ENCODE measurements at places on chromosomes 1 and 21. TPM values are rescaled to one million over a fixed set of nuclear protein-coding genes. Genes with fewer than 3 reads are reported as not detected.

- DNase-seq, result no peak
These were observed 139.4 kb downstream of the RUNX1 start for GRCh38 chr21:34909492-34910292.

DNA sequence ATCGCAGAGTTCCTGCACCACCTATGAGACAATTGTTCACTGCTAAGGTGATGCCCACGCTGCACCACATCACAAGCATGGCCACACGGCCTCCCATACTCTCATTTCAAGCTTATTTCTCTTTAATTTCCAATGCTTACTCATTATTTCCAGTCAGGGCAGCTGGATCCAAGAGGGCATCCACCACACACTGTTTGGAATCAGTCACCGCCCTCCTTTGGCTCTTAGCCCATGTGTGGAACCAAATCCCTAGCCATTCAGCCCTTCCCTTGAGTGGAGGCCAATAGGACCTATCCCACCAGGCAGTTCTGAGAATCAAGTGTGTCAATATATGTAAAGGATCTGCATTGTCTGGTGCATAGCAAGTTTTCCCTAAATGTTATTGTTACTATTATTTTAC is 26.3 kb upstream of the PALMD start:
- DNase-seq, result no peak

- DNase-seq, result no peak
These were observed 45.7 kb downstream of the PTGFR start for GRCh38 chr1:78536427-78536826.

Gene F13B
- total RNA-seq, result not detected

- peak; percentile 61 for DNase-seq
These were observed 470.0 kb upstream of the VAMP3 start for GRCh38 chr1:7300893-7301663.

Gene GJA9
- total RNA-seq, result not detected

GRCh38 chr1:206814716-206815341 is 42.5 kb upstream of the IL10 start:
- DNase-seq, result no peak

DNA sequence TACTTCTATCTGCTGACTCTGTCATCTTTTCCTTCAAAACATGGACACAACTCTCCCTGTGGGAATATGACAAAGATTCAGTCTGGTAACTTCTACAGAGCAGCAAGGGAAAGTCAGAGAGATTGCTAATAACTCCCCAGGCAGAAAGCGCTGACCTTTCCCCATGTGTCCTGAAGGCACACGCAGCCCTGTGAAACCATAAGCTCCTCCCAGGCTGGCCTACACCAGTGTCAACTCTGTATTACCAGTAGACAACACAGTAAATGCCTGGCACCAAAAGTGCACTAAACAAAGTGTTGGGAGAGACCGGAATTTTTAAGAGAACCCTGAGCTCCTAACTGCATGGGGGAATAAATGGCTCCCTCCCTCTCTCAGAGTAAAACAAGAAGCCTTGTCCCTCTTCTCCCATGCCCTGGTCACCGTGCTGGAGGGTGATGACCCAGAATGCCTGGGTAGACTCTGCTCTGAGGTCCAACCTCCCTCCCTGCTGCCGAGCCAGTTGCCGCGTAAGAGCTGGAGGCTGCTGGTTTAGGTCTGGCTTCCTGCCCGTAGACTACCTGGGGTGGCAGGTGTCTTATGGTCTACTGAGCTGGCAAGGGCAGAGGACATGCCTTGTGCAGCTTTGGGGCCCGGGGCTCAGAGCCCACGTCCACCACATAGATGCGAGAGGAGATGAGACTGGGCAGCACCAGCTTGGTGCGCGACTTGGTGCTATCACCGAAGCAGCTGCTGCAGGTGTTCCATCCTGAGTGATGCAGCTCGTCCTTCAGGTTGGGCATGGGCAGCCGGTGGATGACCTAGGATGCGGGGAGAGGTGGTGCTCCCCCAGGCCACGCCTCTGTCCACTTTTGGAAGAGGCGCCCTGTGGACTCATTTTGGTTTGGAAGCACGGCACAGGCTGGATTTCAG is 3.9 kb downstream of the SELENBP1 start:
- no peak for DNase-seq
